ENCODE measurements at places on chromosomes 12 and 14.

DNA sequence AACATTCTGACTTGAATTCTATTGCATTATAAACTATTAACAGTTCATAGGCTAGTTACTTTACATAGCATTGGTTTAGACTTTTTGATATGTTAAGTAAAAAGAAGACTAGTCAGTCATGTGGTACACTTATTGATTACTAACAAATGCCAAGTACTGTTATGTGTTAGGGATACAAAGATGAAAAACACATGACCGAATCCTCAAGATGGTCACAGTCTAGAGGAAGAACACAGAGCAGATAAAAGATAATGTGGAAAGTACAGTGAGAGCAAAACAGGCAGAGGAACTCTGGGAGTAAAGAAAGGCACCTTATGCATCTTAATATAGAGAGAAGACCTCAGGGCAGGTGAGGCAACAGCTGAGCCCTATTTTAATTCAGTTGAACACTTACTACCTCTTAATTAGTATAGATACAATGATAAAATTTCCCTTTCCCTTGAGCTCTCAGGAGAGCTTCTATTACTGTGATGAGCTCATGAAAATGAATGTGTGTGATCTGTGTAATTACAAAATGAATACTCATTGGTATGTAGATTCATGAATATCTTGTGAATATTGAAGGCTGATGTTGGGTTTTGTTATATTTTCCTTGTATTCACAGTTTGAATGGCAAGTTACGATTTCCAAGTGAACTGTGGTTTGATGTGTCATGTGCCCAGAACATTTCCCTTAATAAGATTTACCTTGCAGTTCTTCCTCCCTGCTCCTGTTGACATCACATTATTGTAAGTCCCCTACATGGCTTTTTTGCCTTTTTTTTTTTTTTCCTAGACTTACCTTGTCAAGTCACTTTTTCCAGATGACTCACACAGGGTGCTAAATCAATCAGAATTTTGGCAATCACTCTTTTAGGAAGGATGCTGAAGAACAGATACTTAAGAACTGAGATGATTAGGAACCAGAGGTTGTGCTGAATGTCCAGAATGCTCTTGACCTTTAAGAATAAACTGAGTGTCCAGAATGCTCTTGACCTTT is 29.5 kb upstream of the MSRB3 start:
- no peak for DNase-seq

- DNase-seq = no peak
These were observed 151.4 kb upstream of the SSTR1 start for GRCh38 chr14:38056270-38056669.

GRCh38 chr12:30622509-30622908 is 73.2 kb downstream of the IPO8 start:
- no peak for DNase-seq

GRCh38 chr14:57212919-57213318 is 55.8 kb downstream of the EXOC5 start:
- no peak for DNase-seq

- DNase-seq = peak; percentile 73
These were observed 12.1 kb downstream of the ZFHX2 start for GRCh38 chr14:23539248-23540140.

DNA sequence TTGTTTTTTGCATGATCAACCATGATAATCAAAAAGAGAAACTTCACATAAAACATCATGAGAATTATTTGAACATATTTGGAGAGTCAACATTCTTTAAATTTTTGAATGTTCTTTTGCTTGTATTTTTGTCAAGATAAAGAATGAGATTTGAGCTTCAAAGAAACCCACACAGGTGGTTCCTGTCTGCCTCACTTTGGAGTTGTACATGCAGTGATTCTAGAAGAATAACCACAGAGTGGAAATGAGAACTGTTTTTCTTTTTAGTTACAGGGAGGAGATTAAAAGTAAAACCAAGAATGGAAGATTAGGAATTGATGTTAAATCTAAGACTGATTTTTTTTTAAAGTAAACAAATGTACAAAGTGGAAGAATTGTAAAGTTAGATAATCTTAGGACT is 2.3 kb upstream of the ZNF705A start:
- no peak for DNase-seq

GRCh38 chr12:127963933-127964332 is 303.0 kb upstream of the TMEM132C start:
- DNase-seq = no peak

DNA sequence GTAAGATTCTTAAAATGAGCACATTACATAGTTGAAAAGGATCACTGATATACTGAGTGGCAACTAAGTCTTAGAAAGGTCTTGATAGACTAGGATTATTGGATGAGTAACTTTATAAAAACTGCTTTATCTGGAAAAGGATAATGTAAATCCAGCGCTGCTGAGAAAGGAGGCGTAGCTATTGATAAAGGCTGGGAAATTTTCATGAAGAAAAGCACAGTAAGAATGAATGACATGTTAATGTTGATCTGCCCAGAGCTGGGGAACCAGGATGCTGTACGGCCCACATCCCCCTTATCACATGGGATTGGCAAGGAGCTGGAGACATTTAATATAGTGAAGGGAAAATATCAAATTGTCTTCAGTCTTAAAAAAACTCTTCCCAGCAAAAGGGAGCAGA is 174.0 kb downstream of the APAF1 start:
- DNase-seq = no peak

DNA sequence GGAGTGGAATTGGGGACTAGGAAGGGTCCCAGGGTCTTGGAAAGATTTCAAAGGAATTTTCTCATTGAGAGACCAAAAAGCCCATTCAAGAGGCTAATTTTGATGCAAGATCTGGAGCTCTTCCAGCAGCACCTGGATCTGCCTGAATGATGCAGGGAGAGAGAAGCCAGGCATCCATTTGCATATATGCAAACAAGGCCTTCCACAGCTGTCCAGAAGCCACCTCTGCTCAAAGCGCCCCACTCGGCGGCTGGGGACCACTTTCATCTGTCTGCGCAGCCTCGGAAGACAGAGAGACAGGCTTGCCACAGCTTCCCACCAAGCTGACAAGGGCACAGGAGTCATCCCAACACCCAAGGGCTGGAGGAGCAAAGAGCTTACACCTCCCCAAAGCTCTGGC is 295.6 kb downstream of the DPF3 start:
- no peak for DNase-seq

- DNase-seq = no peak
These were observed 41.6 kb downstream of the NT5DC3 start for GRCh38 chr12:103799504-103799856.

DNA sequence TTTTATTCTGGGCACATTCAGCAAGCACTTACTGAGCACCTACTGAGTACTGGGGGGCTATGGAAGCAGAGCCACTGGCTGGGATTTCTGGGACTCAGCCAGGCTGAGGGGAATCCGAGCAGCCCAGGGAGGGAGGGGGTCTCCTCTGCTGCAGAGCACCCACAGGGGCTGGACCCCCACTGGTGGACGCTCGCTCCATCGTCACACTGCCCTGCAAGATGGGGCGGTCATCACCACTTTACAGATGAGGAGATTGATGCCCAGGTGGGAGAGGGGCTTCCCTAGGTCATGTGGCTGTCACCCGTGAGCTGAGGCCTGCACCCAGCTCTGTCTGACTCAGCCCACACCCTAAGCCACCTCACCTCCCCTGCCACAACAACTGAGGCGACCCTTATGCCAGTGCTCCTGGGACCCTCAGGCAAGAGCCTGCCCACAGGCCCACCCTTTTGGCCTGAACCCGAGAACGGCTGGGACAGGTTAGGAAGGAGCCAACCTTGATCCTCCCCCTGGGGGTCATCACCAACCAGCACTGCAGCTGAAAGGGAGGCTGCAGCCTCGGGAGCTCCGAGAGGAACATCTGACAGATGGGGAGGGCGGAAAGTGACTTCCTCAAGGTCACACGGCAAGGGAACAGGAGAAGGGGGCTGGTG is 74.4 kb downstream of the SERPINA3 start:
- no peak for DNase-seq

All from NCI-H1694 treated with DMSO at 0.1 percent for 48 hours (cell line).